ENCODE measurements at places on chromosomes 3 and 15.

GRCh38 chr3:23926246-23926645 is 9.3 kb downstream of the RPL15 start:
- DNase-seq = no peak

DNA sequence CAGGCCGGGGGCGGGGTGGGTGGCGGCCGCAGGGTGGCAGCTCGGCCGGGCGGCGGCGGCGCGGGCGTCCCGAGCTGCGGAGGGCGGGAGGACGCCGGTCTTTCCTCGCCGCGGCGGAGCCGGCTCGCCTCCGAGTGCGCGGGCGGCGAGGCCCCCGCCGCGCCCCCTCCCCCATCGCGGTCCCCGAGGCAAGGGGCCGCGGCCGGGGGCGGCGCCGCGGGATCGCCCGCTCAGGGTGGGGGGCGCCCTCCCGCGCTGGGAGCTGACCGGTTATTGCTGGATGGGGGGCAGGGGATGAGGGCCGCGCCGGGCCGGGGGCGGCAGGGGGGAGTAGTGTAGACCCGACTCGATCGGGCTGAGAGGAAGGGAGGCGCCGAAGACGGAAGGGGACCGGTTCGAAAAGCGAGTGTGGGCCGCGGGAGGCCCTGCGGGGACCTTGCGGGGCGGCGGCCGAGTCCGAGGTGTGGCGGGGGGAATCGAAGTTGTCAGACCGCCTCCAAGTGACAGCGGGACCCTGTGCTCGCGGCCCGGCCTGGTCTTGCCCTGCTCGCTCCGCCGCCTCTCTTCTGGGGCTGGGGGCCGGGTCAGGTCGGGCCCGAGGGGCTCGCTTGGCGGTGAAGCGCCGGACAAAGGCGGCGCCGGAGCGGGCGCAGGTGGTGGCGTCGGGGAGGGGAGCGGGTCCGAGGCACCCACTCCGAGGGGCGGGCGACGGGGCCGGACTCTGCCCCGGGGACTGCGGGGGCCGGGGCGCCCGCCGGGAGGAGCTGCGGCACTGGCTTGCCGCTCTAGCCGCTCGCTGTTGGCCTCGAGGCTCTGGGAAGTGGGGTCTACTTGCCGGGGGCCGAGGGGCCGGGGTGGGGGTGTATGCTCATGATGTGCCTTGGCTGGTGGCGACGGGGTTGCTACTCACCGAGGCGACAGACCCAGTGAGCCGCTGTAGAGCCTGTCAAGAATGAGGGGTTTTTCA is 1.1 kb downstream of the BAHD1 start:
- no peak for DNase-seq

- DNase-seq = no peak
Observed at GRCh38 chr3:192848371-192849233, 69.1 kb downstream of the MB21D2 start.

DNA sequence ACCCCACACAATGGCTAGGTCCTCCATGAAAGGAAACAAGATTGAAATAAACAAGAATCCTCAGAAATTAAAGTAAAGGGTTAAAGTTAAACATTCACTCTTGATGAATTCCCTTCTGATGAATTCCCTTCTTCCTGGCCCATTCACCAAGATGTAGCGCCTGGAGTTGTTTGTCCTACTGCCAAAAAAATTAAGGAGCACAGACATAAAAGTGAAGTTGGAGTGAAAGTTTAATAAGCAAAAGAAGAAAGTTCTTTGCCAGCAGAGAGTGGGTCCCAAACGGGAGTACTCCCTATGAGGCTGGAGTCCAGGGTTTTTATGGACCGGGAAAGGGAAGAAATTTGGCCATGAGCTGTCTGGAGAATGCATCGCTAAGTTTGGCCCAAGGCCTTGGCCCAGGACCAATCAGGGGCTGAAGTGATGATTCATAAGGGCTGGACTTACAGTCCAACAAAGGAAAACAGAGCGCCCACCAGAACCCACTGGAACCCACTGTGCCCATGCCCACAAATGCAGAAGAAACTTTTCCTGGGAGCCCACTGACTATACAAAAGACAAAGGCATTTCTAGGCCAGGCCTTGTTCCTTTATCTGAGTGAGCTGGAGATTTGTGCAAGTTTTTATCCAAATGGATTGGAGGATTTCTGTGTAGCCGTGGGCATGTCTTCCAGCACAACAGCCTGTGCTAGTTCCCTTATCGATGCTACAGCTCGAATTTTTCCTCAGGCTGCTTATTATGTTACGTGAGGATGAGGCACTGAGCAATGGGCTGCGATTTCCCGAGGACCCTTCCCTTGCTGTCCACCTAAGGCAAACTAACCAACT is 1561.6 kb downstream of the OTOL1 start:
- DNase-seq = no peak

DNA sequence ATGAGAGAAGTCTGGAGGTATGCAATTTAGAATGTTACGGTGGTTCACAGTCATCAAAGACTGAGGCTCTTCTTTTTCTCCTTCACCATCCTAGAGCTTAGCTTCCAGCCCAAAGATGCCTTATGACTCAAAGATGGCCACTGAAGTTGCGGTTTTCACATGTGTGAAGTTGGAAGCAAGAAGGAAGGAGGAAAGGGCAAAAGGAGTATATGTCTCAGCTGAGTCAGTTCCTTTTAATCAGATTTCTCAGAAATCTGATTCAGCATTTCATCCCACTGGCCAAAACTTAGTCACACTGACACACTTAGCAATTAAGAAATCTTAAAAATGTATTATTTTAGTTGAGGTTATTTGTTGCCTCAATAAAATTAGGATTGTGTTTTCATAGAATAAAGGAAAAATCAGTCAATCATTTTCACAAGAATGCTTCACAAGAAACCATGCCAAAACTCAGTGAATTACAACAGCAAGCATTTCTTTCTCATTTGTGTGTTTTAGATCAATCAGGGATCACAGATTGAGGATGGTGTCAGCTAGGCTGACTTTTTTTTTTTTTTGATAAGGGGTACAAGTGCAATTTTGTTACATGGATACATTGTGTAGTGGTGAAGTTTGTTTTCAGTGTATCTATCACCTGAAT is 211.1 kb upstream of the GADL1 start:
- no peak for DNase-seq

- no peak for DNase-seq
Observed at GRCh38 chr3:150341891-150342290, 66.2 kb upstream of the TSC22D2 start.

GRCh38 chr3:191414732-191415131 is 46.2 kb upstream of the PYDC2 start:
- DNase-seq = no peak

- DNase-seq = no peak
Observed at GRCh38 chr3:127099982-127100381, 92.9 kb upstream of the PRR23E start.

DNA sequence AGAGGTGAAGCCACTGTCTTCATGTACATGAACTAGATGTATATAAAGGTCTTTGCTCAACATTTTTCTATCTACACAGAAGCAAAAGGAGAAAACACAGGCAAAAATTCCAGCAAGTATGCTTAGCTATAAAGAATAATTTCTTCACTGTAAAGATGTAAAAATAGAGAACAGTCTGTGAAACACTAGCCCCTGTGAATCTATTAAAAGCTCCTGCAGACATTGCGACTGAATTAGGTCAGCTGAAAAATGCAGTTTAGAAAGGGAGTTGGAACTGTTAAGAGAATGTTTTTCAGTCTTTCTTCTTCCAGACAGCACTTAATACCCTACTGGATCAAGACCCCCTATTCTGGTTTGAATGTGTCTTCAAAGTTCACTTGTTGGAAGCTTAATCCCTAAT is 291.5 kb downstream of the KBTBD8 start:
- DNase-seq = no peak

DNA sequence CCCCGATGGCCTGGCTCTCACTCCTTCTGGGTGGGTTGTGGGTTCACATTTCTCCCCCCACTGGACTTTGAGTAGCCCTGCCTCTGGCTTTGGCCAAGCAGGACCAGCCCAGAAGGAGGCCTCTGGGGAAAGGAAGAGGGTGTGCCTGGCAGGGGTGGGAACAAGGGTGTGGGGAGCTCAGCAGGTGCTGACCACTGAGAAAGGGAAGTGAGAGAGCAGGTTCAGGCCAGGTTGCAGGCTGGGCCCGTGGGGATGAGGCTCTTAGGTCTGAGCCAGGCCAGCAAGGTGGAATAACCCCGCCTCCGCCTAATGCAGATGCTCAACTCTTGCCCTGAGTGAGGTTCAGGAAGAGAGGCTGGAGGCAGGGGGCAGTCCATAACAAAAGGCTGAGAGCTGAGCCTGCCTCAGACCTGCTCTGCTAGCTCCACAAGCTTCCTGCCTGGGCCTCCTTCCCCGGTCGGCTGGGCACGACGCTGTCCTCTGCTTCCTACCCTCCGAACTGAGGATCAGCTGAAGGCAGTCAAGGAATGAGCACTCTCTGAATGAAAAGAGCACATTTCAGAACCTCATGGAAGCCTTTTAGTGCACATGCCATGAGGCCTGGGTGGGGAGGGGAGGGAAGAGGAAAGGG is 82.7 kb downstream of the TLE3 start:
- DNase-seq = no peak

DNA sequence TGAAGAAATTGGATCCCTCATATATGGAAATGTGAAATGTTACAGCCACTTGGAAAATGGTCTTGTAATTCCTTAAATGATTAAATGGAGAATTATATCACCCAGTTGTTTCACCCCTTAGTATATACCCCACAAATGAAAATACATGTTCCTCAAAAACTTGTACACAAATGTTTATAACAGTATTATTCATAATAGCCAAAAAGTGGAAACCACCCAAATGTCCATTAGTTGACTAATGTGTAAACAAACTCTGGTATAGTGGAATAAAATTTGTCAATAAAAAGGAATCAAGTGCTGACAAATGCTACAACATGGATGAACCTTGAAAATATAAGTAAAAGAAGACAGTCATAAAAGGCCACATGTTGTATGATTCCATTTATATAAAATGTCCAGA is 12.5 kb downstream of the FAM162A start:
- no peak for DNase-seq

- DNase-seq = no peak
Observed at GRCh38 chr3:65251375-65251774, 563.6 kb upstream of the ADAMTS9 start.

DNA sequence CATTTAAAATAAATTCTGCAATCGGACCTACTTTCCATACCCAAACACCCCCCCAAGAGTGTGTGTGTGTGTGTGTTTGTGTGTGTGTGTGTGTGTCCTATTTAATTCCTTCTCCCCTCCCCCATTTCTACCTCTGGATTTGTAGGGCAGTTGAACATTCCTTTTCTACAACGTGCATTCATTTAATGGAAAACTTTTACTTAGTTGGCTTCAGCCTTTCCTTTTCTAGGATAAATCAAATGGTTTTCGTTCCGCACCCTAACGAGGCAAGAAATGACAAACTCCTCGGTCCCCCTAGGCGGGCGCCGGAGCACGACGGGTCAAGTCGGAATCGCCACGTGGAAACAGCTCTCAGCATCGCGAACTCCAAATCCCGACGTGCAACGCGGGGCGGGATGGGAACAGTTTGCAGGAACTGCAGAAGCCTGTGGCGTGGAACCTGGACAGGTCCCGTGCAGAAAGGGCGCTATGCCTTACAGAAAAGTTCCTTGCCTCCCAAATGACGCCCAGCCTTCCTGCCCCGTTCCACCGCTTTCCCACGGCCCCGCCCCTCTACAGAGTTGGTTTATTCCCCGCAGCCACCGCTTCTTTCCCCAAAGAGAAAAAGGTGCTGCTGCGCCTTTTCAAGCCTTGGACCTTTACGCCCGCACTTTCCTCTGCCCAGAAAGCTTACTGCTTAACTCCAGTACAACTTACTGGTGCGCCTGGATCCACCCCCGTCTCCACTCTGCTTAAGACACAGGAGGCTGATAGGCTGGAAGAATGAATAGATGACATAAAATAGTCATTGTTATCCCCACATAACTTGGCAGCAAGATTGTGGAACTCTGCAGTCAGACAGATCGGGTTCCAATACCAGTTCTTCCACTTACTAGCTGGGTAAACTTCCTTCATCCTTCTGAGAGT is 1.1 kb upstream of the EIF2B5 start:
- DNase-seq = peak; percentile 47

- no peak for DNase-seq
Observed at GRCh38 chr3:42720126-42720525, 17.5 kb upstream of the HHATL start.

DNA sequence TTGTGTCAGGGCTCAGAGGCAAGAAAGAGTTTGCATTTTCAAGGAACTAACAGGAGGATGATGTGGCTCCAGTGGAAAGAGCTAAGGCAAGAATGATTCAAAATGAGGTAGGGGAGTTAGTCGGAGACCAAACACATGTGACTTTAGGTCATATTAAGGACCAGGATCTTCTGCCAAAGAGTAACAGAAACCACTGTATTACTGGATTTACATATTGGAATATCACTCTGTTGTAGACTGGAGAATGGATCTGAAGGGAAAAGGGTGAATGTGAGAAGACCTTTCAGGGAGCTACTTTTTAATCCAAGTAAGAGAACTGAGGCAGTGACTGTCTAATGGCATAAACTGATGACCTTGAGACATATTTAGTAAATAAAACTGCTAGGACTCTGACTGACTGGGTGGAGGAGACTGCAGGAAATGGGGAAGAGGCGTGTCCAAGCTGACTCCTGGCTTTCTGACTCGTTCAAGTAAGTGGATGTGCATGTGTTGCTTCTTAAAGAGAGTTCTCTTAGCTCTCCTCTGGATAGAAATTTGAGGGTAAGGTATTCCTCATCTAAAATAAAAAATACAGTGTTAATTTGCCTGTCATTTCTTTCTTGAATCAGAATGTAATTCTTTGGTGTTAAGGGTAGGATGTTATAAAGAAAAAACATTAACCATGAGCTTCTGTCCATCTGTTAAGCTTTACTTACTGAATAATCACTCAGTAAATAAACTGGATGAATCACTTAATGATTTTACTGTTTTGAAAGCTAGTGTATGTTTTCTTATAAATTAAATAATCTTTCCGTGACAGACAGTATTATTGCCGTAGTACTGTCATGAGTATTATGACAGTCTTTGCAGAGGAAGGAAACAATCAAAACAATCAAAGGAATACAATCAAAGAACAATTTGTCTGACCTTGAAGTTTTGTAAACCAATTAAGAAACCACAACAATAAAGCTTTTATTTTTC is 58.3 kb upstream of the CFAP20DC start:
- DNase-seq = no peak

DNA sequence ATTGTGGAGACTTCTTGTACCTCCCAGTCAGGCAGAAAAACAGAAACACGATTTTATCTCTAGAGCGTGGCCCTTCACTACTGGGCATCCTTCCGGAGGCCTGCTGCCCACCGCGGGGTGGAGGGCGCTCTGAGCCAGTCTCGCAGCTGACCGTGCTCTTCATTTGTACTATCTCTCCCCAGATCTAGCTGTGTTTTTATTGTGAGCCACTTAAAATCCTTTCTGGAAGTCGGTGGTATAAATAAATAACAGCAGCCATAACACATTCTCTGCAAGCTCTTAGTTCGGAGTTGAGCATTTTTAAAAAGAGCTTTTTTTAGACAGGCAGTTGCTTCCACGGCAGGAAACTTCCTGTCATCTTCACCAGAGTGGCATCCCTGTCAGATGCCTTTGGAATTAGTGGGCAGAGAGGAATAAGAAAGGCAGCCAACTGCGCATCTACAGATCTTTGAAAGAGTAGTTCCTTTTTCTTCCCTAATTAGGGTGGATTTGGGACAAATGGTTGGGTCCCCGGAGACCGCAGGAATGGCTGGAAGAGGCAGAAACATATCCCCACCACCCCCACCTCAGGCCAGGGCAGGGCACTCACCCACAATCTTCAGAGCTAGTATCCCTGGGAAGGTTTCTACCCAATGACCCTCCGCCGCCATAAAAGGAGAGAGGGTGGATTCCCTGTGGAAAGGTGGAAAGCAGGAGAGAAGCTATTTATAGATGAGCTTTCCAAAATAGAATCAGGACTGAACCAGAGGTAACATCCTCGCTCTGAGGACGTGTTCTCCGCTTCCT is 91.1 kb downstream of the TOP2B start:
- no peak for DNase-seq

GRCh38 chr15:90348456-90348855 is 3.6 kb upstream of the ZNF774 start:
- DNase-seq = no peak

- DNase-seq = no peak
Observed at GRCh38 chr3:99846477-99847160, 29.0 kb downstream of the CMSS1 start.
